Stimulated activated CD4-positive, alpha-beta T cell treated with anti-CD3 and anti-CD28 coated beads, Interleukin-1b, Interleukin-23, amount 100 ng/mL, for 24 hours (primary cell): ENCODE measurements at places on chromosomes 4 and X.

DNA sequence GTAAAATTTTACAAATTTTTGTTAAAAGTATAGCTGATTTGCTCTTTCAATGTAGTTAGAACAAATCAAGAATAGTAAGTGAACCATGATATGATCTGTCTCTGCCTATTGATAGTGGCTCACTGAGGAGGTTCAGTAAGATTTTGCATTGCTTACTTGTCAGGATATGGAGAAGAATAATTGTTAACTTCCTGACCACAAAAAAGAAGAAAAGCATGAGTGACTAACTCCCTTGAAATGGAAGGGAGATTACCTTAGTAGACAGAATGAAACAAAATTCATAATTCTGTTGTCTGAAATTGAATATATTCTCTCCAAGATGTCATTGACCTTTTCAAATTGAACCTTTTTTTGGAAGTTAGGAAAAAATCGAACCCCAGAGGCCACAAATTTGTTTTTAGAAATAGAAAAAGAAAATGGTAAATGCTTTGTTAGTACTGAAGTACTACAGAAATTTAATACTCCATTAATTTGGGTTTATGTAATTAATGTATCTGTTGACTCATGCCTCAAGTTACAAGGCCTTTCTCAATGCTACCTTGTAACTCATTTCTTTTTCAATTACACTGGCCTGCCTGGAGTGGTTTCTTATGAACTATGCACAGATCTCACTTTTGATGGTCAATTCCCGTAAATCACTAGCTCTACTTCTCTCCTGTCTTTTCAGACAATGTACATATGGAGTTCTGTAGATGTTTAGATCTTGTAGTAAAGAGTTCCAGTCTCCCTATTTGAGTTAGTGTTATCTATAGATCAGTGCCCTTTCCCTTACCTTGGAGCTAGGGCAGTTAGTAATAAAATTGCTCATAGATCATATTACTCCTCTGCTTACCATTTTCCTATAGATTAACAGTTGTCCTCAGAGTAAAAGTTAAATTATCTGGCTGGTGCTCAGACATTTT, 139.3 kb downstream of the TLL1 start:
- no peak for DNase-seq

DNA sequence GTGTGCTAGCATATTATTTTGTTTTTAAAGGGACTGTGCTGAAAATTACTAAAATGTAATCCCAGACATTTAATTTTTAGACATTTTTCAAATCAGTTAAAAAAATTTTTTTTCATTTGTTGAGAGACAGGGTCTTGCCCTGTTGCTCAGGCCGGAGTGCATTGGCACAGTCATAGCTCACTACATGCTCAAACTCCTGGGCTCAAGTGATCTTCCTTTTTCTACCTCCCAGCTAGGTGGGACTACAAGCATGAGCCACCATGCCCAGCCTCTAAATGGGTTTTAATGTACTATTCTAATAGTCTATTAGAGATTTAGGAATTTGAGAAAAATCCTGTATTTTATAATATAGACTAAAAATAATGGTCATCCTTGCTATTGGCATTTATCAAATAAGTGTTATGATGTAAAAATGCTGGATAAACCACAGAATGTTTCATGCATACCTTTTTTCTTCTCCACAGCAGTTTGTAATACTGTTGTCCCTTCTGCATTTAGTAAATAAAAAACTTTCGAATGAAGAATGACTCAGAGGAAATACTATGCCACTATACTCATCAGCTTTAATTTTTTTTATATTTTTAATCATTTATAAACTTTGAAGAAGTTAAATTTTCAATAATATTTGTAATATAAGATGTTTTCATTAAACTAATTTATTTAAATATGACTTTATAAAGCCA, 29.9 kb downstream of the CPEB2 start:
- DNase-seq: no peak

DNA sequence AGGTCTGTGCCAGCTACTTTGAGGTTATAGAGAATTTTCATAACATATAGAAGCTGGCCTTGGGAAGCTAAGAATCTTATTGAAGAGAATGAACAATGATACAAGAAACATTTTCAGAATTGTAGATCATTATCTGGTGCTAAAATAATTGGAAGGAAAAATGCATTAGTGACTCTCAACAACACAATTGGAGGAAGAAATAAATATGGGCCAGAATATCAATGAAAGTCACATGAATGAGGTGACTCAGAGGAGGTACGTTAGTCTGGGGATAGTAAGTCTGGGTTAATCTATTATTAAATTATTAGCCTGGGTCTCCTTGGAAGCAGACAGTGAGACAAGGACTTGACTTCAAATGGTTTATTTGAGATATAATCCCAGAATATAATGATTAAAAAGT, 529.3 kb upstream of the SLIT2 start:
- DNase-seq: no peak

GRCh38 chrX:357693-358471, 28.8 kb downstream of the PPP2R3B start:
- peak; percentile 24 for DNase-seq

DNA sequence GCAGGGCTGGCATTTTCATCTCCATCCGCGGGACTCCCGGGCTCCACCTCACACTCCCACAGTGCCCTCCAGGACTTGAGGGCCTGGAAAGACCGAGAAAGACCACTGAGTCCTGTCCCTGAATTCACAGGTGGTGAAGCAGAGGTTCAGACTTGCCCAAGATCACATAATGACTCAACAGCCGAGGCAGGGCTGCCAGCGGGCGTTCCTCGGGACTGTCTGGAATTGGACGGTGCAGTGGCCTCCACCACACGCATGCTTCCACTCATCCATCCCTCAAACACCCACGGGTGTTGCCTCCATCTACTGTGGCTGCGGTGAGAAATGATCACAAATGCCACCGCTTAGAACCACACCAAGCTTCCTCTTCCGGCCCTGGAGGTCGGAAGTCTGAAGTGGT, 6.9 kb upstream of the ADRA2C start:
- no peak for DNase-seq
